ENCODE measurements at places on chromosomes 4 and X.

- no peak for DNase-seq
Measured at GRCh38 chr4:66585767-66586166, 915.5 kb upstream of the EPHA5 start.

DNA sequence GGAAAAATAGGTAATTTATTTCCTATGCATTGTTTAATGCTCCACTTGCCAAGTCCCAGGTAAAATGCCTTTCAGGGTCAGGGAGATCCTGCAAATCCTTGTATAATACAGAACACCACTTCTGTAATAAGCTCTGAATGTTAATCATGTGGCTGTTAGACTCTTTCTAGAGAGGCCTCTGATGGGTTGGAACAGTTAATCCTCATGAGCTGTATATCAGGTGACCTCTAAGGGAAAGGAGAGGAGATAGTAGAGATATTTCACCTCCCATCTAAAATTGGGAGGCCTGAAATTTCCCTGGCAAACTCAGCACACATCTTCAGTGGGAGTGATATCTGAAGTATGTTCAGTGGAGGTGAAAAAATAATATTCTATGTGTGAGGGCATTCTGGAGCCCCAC is 210.6 kb upstream of the WDFY3 start:
- DNase-seq = no peak

DNA sequence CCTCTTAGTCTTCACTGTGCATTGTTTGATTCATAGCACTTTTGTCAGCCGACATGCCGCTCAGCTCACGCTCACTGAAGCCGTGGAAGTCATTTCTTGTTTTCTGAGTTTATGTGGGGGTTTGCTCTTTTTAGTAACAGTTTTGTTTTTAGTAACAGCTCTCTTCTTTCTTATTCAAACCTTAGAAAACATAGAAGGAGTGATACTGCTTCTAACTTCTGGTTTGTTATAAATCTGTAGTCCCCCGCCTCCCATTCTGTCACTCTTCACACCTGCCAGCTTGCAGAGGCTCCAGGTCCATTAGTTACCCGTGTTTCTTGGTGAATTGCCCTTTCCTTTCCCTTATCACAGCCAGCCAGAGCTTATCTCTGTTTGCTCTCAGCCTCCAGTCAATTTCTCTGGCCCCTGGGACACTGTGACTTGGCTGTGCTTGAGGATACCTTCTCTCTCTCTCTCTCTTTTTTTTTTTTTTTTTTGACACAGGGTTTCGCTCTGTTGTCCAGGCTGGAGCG is 50.5 kb downstream of the GRK4 start:
- DNase-seq = no peak

- DNase-seq = no peak
Measured at GRCh38 chr4:58658701-58659100, 1548.5 kb upstream of the IGFBP7 start.

GRCh38 chr4:25310066-25310802 is 2.3 kb upstream of the ZCCHC4 start:
- DNase-seq = no peak

DNA sequence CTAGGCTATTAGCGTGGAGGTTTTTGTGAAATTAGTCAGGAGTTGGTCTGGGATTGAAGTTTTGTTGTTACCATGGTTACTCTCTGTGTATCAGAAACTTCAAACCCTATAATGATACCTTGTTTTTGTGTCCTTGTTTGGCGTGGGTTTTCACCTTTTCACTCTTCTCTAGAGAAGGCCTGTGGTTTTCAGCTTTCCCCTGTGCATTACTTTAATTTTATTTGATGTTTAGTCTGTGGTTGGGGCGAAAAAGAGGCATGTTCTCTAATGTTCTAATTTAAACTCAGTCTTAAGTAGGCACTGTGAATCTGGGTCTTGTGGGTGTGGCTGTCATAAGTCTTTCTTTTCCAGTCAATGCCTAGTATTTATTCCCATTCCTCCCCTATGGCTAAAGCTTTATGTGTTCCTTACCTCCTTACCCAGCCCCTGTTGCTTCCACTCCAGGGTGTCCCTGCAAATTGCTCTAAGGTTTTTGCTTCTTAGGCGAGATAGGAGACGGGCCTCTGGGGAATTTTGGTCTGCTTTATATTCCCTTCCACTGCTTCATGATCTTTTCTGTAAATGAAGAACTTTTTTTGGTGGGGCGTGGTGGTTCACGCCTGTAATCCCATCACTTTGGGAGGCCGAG is 326.3 kb upstream of the ZCCHC13 start:
- DNase-seq = no peak

DNA sequence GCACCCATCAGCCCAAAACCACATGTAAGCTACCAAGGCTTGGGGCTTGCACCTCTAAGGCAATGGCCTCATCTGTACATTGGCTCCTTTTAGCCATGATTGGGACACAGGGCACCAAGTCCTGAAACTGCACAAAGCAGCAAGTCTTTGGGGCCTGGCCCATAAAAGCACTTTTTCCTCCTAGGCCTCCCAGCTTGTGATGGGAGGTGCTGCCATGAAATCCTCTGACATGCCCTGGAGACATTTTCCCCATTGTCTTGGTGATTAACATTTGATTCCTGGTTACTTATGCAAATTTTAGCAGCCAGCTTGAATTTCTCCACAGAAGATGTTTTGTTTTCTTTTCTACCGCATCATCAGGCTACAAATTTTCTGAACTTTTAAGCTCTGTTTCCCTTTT is 58.5 kb upstream of the PABPC4L start:
- no peak for DNase-seq

GRCh38 chrX:132489578-132490419 is 961 bp upstream of the MBNL3 start:
- DNase-seq = peak; percentile 31

GRCh38 chrX:72115380-72115779 is 16.3 kb downstream of the RTL5 start:
- DNase-seq = no peak

GRCh38 chrX:105063743-105064142 is 156.8 kb downstream of the TEX13A start:
- no peak for DNase-seq

DNA sequence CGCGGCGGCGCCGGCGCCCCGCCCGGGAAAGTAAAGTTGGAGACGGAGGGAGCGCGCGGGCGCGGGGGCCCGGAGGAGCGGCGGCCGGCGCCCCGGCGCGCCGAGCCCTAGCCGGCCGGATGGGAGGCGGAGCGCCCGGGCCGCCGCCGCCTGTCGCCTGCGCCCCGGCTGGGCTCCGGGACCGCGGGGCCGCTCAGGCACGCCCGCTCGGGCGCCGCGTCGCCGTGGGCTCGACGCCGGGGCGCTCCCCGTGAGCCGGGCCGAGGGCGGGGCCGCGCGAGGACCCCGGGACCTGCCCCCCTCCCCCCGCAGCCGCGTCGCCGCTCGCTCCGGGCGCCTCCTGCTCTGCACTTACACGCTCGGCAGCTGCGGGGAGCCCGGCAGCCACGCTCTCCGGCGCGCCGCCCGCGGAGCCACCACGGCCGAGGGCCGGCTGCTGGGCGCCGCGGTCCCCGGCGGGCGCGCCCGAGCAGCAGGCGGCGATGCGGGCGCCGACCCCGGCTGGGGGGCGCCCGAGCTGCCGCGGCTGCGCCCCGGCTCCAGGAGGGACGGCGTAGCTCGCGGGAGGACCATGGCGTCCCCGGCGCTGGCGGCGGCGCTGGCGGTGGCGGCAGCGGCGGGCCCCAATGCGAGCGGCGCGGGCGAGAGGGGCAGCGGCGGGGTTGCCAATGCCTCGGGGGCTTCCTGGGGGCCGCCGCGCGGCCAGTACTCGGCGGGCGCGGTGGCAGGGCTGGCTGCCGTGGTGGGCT is at the start of gene ADRA2C:
ADRA2C (plus strand) TSS at position 350 of the 749 bp plus-strand sequence; CDS start at position 572, 222 bp downstream.
- DNase-seq = no peak
